Fibroblast of skin of left quadriceps (primary cell): ENCODE measurements at places on chromosomes 13 and 19.

GRCh38 chr19:49640113-49640898 lies at the start of gene RRAS:
Gene RRAS, minus strand, starts transcription at chr19:49640143. Its CDS starts 45 bp downstream, at chr19:49640098.
- peak; percentile 100 for DNase-seq

DNA sequence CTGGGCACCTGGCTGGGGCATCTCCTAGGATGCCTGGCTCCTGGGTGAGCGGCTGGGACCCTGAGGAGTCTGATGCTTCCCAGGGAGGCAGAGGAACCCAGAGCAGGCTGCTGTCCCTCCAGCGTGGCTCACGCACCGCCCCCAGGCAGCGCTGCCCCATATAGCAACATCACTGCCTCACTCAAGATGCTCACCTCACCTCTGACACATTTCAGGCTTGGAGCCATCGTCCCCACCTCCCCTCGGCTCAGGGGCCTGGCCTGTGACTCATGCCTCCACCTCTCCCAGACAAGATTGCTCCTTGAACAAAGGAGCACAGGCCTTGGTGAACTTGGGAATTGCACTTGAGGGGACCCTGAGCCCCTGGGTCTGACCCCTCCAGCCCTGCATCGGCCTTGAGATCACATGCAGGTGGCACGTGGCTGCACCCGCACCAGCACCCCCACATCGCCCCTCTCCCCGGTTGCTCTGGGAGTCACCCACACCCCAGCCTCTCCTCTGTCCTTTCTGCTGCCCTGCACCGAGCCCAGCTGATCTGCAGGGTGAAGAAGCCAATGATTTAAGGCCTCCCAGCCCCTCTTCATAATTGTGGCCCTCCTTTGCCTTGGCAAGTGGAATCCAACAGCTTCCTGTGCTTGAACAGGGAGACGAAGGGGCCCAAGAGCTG lies 11.2 kb downstream of the CEBPA start:
- DNase-seq: no peak

- no peak for DNase-seq
Observed at GRCh38 chr19:55473225-55474012, 3.0 kb upstream of the ZNF628 start.

DNA sequence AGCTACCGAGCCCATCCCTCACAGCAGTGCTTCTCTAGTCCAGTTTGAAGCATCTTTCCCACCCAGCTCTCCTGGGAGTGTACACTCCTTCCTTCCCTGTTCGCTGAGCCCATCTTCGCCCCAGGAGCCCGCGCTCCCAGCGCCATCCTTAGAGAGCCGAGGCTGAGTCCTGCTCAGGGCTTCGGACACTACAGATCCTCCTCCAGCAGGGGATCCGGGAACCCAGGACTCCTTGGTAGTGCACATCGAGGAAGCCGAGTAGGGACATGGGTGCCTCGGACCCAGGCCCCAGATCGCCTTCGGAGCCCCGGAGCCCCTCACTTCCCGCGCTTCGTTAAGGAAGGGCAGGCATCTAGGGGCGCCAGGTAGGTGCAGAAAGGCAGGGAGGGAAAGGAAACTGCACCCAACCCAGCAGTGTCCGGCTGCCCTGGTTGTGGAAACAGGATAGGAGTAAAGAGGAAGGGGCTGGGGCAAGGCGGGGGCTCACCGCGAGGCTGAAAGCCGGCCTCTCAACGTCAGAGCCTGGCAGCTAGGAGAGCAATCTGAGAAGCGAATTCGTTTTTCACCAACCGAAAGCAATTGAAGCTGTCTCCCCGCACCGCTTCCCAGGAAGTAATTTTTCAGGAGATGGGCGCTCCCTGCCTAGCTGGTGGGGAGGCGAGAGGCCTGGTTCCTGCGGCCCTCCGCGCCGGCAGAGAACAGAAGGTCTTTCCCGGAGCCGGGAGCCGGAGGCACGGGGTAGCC lies 1.0 kb downstream of the PDX1 start:
- no peak for DNase-seq

DNA sequence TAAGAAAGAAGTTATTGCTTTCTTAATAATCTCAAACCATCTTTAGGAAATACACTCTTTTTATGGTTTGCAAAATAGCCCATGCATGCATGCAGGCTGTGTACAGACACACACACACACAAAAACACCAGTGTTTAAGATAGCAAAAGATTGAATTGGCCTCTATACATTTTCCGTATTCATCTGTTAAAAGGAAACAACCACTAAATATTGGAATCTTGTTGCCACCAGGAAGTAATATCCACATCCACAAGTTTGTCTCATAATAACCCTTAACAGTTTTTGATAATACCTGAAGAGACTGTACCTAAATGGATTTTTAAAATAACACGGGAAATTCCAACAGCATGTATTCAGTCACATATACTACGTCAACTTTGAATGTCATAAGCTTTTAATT lies 7.3 kb upstream of the MAB21L1 start:
- no peak for DNase-seq

DNA sequence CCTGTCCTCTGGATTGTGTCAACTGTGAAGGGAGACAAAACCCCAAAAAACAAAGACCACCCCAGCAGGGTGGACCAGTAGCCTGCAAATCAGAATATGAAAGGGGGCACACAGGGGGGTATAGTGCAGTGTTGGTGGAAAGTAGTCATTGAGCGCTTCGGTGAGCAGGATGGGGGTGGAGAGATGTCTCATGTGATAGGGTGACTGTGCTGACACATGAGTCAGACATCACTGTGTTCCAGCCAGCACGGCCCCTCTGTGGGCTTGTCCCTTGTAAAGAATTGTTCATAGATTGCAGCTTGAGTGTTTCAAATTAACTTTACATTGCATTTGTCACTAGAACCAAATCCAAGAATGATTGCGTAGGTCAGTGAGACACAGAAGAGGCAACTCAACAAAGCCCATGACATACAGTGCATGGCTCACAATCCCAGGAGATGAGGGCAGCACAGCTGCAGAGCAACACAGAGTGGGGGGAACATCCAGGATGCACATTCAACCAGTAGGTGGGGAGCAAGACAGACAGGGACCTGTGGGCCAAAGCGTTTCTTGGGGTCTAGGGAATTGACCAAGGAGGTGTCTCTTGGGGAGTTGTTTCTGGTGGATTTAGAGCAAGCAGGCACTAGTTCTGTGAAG lies 7.5 kb downstream of the ZNF440 start:
- no peak for DNase-seq

DNA sequence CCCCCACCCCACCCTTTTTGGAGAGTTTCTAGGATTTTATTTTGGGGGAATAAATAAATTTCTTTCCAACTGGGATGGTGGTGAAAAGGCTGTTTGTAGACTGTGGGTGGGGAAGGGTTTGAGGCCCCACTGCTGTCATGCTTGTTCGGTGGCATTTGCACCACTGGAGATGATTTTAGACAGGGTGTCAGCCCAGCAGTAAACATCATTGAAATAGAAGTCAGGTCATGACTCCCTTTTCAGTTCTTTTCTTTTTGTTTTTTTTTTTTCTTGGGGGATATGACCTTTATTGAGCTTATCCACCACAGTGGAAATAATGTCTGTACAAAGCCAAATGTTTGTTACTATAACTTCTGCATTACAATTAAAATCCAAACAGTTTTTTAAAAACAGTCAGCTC lies 14.1 kb downstream of the UBAC2 start:
- DNase-seq: no peak

DNA sequence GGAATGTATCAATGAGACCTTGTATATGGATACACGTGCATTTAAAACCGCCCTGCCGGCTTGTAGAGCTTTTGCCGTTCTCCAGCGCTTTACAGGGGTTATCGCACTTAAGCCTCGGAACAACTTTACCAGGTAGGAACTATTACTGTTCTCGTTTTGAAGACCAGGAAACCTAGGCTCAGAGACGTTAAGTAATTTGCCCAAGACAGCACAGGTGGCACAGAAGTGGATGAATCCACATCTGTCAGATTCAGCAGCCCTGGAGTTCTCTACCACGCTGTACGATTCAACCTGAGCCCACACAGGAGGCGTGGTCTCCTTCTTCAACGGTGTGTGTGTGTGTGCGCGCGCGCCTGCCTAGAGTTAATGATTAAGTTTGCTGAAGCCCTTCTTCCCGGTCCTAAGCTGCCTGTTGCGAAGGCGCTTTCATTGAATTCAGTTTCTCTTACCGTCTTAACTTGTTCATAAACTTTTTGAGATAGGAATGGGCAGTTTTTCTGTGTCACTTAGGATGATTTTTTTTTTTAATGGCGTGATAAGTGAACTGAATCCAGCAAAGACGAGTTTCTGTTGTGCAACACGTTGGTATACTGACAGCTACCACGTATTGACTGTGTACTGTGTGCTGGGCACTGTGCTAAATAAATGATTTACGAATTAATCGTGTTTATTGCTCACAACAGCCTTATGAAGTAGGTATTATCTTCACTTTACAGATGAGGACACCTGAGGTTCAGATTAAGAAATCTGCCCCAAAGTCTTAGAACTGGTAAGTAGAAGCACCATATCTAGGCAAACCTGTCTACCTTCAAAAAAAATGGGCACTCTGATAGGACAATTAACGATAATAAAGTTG lies 67.4 kb downstream of the KCNRG start:
- peak; percentile 42 for DNase-seq
